ENCODE measurements at places on chromosomes 2 and 18.

DNA sequence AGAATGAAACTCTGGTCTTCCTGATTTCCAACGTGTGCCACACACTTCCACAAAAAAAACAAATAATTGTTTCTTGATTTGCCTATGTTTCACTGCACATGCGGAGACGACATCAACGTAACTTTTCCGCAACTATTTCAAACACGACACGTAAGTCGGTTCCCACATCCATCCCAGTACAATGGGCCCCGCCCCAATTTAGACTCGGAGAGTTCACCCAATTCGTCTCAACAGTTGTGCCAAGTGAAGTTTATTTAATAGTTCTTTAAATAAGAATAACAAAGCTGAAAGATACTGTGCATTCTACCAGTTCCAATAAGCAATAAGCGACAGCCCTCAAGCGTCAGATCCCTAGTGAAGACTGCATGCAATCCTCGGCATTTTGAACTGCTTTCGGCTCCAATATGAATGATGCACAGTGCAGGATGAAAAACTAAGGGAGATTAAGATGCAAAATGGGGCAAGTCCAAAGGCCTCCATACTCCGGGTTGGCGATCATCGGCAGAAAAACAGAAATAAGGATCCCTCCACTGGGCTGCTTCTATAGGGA lies 664 bp downstream of the CCT4 start:
- peak; percentile 2 for ATAC-seq

- no peak for ATAC-seq
These were observed 258.1 kb downstream of the LNPK start for GRCh38 chr2:175744000-175744399.

DNA sequence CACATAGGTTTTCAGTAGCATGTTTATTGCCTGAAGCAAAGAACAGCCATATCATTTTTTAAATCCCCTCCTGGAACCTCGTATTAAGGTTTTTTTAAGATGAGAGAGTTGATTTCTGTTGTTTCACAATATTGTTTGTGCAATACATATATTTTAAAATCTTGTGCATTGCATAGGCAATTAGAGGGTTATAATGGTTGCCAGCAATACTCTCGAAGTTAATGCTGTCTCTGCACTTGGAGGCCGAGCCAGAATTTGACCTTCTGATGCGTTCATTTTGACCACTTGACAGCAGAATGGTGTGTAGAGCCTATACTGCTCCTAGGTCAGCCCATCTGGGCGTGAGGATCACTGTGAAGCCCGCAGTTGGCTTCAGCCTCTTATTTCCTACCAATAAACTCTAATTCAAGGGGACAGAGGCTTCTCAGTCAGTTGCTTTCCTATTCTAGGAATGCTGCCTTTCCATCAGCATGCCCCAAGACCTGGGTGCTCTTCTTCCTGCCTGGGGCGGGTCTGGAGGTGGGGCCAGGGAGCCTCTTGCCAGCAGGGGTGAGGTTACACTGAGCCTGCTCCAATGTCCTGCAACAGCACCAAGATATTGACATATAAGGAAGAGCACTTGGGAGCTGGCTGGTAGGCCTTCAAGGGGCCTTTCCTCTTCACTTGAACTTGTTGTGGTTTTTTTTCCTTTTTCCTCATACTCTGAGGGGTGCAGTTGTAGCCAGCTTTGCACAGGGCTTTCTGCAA lies 91.4 kb upstream of the BCL2L11 start:
- ATAC-seq, result no peak

GRCh38 chr2:95010126-95010525 lies 15.4 kb upstream of the MAL start:
- no peak for ATAC-seq

DNA sequence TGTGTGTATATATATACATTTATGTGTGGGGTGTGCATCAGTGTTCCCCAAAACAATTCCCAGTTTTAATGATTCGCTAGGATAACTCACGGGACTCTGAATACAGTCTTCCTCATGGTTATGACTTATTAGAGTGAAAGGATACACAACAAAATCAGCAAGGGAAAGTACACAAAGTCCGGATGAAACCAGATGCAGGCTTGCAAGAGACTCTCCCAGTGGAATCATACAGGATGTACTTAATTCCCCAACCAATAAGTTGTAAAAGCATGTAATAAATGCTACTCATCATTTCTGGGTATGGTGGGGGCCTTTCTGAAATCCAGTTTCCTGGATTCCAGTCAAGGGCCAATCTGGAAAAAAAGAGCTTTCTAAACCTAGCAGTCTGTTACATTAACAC lies 654.1 kb upstream of the SYT4 start:
- ATAC-seq, result no peak

GRCh38 chr2:31962757-31963361 lies 47.9 kb downstream of the MEMO1 start:
- peak; percentile 62 for ATAC-seq
